ENCODE measurements at places on chromosomes 1 and 21. TPM values are rescaled to one million over a fixed set of nuclear protein-coding genes. Genes with fewer than 3 reads are reported as not detected.

Gene TNFRSF8
- total RNA-seq = 1.9 TPM

Gene FMN2
- total RNA-seq = 2.6 TPM

Gene GUCA2B
- total RNA-seq = not detected

Gene VSIG8
- total RNA-seq = not detected

Gene SLC1A7
- not detected for total RNA-seq

Gene ATP5PB
- 211 TPM for total RNA-seq

Gene INSRR
- not detected for total RNA-seq

Gene KRTAP19-1
- total RNA-seq = not detected

Gene PROK1
- not detected for total RNA-seq

Gene C21orf91
- 29.5 TPM for total RNA-seq

Gene WNT3A
- total RNA-seq = not detected

DNA sequence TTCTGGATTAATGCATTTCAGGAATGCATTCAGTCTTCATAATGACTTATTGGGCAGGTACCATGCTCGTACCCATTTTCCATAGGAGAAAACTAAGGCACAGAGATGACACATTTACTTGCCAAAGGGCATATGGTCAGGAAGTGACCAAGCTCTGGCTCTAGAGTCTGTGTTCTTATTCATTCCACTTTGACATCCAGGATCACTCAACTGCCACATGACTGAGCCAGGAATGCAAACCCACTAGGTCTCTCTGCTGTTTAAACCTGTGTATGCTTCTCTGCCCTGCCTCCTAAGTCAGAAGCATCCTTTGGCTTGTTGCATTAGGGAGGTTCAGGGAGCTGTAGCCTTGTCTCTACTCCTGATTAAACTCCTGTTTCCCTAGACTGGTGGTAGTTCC is 7.5 kb downstream of the KAZN start:
- H3K27ac ChIP-seq = no peak overlapping the region
- H3K36me3 ChIP-seq = no peaks in the 10 kb centered on the region
- peaks cover 4% of the 10 kb centered on the region for H3K27me3 ChIP-seq

- no peaks in the 10 kb centered on the region for H3K36me3 ChIP-seq
- no peak for DNase-seq
- H3K27me3 ChIP-seq = peaks cover under 1% of the 10 kb centered on the region
- H3K4me1 ChIP-seq = no peaks in the 10 kb centered on the region
- no peak overlapping the region for H3K27ac ChIP-seq
- no peak overlapping the region for H3K4me3 ChIP-seq
These were observed 544.8 kb upstream of the CAMK1G start for GRCh38 chr1:209038735-209039134.

- no peak overlapping the region for H3K27ac ChIP-seq
- H3K4me1 ChIP-seq = peaks cover 30% of the 10 kb centered on the region
- peaks cover 6% of the 10 kb centered on the region for H3K27me3 ChIP-seq
- H3K4me3 ChIP-seq = no peak overlapping the region
- no peaks in the 10 kb centered on the region for H3K36me3 ChIP-seq
- DNase-seq = no peak
These were observed 11.5 kb upstream of the EIF4G3 start for GRCh38 chr1:21188235-21188634.

GRCh38 chr21:42351626-42352440 is 1.0 kb upstream of the TFF2 start:
- H3K27me3 ChIP-seq = peaks cover 4% of the 10 kb centered on the region
- no peak for DNase-seq
- H3K4me1 ChIP-seq = peaks cover 6% of the 10 kb centered on the region
- no peaks in the 10 kb centered on the region for H3K36me3 ChIP-seq
- H3K27ac ChIP-seq = no peak overlapping the region

GRCh38 chr1:66494482-66494881 is 39.5 kb upstream of the SGIP1 start:
- H3K4me3 ChIP-seq = no peak overlapping the region
- DNase-seq = no peak
- H3K27ac ChIP-seq = no peak overlapping the region
- H3K4me1 ChIP-seq = peaks cover 24% of the 10 kb centered on the region
- H3K36me3 ChIP-seq = no peaks in the 10 kb centered on the region
- H3K27me3 ChIP-seq = no peaks in the 10 kb centered on the region

DNA sequence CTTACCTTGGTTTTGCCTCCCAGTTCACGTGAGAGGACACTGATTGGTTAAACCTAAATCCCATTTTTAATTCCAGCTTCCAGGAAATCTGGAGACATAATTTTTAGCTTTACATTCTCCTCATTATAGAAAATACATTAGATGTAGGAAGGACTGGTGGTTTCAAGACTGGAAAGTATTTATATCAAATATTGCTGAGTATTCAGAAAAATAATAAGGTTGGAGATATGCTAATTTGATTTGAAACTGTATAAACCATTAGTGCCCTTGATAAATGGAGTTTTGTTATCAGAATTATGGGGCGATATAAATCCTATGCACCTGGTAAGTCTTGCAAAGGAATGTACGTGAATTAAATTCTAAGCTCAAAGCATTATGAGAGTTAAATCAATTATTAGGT is 218.0 kb upstream of the ADGRL4 start:
- H3K27me3 ChIP-seq = no peaks in the 10 kb centered on the region
- no peak for DNase-seq
- no peak overlapping the region for H3K4me3 ChIP-seq
- H3K4me1 ChIP-seq = no peaks in the 10 kb centered on the region
- no peak overlapping the region for H3K27ac ChIP-seq

GRCh38 chr1:109259674-109260557 is 10.6 kb downstream of the CELSR2 start:
- no peak overlapping the region for H3K27ac ChIP-seq
- H3K4me3 ChIP-seq = no peak overlapping the region
- peaks cover 8% of the 10 kb centered on the region for H3K4me1 ChIP-seq
- H3K36me3 ChIP-seq = no peaks in the 10 kb centered on the region
- peaks cover 16% of the 10 kb centered on the region for H3K27me3 ChIP-seq
- DNase-seq = no peak

DNA sequence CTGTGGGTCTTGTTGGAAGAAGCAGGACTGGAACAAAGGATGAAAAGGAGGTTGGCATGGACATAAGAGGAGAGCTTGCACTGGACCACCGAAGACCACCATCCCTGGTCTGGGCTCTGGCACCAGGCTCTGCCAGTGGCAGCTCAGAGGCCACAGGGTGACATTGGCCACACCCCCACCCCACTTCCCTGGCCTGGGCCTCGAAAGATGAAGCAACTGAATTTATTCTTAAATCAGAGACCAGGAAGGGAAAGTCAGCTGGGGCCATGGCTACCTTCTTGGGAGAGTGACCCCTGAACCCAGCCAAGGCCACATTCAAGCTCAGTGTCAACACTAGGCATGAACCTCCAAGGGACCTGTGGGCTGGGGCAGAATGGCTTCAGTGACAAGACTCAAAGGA is 4.0 kb downstream of the KLHDC7A start:
- no peak for DNase-seq
- H3K4me1 ChIP-seq = peaks cover 6% of the 10 kb centered on the region
- no peaks in the 10 kb centered on the region for H3K36me3 ChIP-seq
- no peak overlapping the region for H3K4me3 ChIP-seq
- H3K27me3 ChIP-seq = peaks cover 1% of the 10 kb centered on the region
- no peak overlapping the region for H3K27ac ChIP-seq

DNA sequence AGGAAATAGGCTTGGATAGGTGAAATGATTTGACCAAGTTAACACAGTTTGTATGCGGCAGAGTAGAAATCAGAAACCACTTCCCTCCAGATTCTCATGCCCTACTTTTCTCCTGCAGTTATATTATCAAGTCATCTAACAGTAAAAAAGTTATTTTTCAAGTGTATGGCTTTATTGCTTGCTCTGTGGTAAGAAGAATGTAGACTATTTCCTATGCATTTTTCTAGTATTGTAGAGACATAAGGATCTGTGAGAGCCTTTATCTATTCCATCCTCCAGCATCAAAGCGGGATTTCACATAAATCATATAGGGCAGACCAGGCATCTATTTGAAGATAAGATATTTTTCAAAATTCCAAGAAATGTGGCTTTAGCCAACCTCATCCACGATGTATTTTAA is 208.5 kb downstream of the TTLL7 start:
- H3K36me3 ChIP-seq = no peaks in the 10 kb centered on the region
- peaks cover 2% of the 10 kb centered on the region for H3K27me3 ChIP-seq
- no peak overlapping the region for H3K4me3 ChIP-seq

- H3K4me1 ChIP-seq = no peaks in the 10 kb centered on the region
- H3K27me3 ChIP-seq = peaks cover 2% of the 10 kb centered on the region
- H3K27ac ChIP-seq = no peak overlapping the region
- no peaks in the 10 kb centered on the region for H3K36me3 ChIP-seq
- DNase-seq = no peak
These were observed 6.9 kb upstream of the TAS1R2 start for GRCh38 chr1:18866314-18866713.

GRCh38 chr1:186207391-186208085 is 167.5 kb downstream of the TPR start:
- DNase-seq = no peak
- H3K36me3 ChIP-seq = no peaks in the 10 kb centered on the region
- H3K27me3 ChIP-seq = peaks cover 6% of the 10 kb centered on the region
- peaks cover 7% of the 10 kb centered on the region for H3K4me1 ChIP-seq
- no peak overlapping the region for H3K27ac ChIP-seq

- no peaks in the 10 kb centered on the region for H3K4me1 ChIP-seq
- no peak overlapping the region for H3K27ac ChIP-seq
- no peak overlapping the region for H3K4me3 ChIP-seq
- DNase-seq = no peak
- peaks cover 3% of the 10 kb centered on the region for H3K27me3 ChIP-seq
These were observed 631.5 kb upstream of the PTBP2 start for GRCh38 chr1:96090134-96090533.

GRCh38 chr1:248817065-248817464 is 8.7 kb downstream of the SH3BP5L start:
- no peak for DNase-seq
- peaks cover 40% of the 10 kb centered on the region for H3K4me1 ChIP-seq
- H3K4me3 ChIP-seq = no peak overlapping the region

DNA sequence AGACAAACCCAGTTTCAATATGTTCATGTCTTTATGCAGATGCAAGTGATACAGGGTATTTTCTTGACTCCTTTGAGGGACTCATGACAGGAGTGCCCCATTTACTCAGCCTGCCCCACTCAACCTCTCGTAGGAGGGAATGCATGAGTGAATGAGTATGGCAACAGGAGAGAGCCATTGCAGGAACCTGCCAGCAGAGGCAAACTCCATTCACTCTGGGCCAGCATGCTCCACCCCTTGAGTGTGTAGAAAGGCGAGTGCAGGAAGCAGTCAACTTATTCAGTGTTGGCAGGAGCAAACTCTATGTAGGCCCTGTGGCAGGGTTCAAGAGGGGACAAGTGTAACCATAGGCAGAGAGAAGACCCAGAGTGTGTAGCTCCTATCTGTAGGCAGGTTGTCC is 1526.3 kb downstream of the PLA2G4A start:
- no peaks in the 10 kb centered on the region for H3K4me1 ChIP-seq
- H3K27me3 ChIP-seq = no peaks in the 10 kb centered on the region
- no peak overlapping the region for H3K4me3 ChIP-seq
- H3K27ac ChIP-seq = no peak overlapping the region

DNA sequence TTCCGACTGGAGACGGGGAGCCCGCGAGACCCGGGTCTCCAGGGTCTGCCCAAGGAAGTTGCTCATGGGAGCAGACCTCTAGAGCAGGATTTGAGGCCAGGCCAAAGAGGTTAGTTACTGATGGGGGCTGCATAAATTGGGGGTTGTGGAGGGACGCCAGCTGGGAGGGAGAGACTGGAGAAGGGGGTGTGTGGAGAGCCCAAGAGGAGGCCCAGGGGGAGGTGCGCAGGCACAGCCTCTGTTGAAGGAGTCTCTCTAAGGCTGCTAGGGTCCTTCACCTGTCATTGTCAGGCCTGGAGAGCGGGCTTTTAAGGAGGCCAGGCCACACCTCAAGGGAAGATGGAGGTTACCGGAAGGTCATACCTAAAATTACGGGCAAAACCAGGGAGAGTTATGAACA is 363 bp downstream of the PLA2G5 start:
- H3K4me3 ChIP-seq = no peak overlapping the region
- no peak overlapping the region for H3K27ac ChIP-seq
- H3K4me1 ChIP-seq = no peaks in the 10 kb centered on the region
- peaks cover 7% of the 10 kb centered on the region for H3K27me3 ChIP-seq

DNA sequence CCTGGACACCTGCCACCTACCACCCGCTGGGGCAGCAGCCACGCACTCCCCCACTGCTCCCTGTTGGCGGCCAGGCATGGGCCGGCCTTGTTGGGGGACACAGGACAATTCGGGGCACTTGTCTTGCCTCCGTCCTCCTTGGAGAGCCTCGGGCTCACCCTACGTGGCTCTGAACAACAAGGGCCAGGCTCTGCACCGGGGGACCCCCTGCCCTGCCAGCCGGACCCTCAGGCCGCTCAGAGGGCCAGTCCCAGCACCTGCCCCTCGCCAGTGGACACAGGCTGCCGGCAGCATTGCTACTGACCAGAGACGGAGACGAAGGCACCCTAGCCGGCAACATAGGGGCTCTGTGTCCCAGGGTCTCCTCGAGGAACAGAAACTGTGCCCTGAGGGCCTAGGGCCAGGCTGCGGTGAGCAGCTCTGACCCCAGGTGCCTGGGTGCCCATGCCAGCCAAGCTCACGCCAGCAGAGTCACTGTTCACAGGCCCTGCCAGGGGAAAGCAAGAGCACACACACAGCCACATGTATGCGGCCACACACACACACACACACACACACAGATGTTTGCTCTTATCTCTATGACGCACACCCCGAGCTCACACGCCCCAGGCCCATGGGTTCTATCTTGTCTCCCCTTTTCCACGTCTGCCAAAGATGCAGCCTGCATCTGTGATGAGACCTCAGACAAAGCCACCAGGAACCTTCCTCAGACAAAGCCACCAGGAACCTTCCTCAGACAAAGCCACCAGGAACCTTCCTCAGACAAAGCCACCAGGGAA is 45.9 kb downstream of the MORN1 start:
- DNase-seq = no peak
- H3K4me1 ChIP-seq = no peaks in the 10 kb centered on the region
- no peak overlapping the region for H3K4me3 ChIP-seq

DNA sequence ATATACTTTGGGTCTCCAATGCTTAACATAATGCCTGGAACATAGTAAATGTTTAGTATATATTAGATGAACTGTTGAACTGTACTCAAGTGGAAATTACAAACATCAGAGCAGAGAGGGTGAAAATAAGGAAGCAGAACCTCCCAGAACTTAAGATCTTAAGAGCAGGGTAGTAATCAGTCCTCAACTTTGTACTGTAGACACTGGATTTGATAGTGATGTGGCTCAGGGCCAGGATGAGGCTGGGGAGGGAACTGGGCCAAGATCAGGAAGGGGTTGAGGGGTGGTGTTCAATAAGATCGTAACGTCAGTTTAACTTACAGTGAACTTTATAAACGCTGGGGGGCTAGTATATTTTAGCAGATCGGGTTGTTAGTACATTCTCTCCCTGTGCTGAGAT is 15.4 kb downstream of the MPZL1 start:
- H3K27ac ChIP-seq = no peak overlapping the region
- H3K4me1 ChIP-seq = peaks cover 38% of the 10 kb centered on the region
- H3K27me3 ChIP-seq = peaks cover 5% of the 10 kb centered on the region
- DNase-seq = no peak

DNA sequence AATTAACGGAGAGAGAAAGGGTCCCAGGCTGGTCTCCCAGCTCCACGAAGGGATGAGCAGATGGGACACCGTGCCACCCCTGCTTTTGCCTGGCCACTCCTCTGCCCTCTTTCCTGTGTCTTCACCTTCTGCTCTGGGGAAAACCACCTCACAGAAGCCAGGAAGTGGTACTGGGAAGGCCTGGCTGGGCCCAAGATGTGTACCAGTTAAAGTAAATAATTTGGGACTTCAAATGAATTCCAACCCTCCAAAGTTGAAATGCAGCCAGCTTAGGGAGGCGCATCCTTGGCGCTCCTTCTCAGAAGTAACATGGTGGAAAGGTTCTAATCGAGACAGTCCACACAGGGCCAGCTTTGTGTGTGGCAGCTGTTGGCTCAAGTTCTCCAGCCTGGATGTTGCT is 45.7 kb downstream of the MAP3K21 start:
- no peak overlapping the region for H3K27ac ChIP-seq
- H3K4me1 ChIP-seq = no peaks in the 10 kb centered on the region
- H3K27me3 ChIP-seq = peaks cover 2% of the 10 kb centered on the region
- H3K36me3 ChIP-seq = no peaks in the 10 kb centered on the region
- no peak for DNase-seq
- H3K4me3 ChIP-seq = no peak overlapping the region

Data from endothelial cell (in vitro differentiated cells).